ENCODE measurements at places on chromosomes 7 and 10.
A peak's percentile ranks its signal among the peaks of the same experiment; 100 is the strongest.

DNA sequence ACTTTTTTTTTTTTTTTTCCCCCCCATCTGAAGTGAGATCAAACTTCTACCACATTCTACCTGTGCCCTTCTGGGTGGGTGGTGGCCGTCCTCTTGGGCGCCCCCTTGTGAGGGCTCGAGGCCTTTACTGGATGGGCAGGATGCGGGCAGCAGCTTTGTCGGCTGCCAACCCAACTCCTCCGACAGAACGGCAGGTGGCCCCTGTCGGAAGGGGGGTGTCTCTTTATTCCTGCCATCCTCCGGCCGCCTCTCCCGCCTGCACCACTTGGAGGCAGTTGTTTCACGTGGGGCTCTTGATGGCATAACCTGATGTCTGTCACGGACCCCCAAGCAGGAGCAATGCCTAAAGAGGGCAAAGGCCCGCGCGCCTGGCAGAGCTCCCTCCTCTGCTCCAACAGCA lies 31.0 kb downstream of the AMZ1 start:
- no peak for DNase-seq

DNA sequence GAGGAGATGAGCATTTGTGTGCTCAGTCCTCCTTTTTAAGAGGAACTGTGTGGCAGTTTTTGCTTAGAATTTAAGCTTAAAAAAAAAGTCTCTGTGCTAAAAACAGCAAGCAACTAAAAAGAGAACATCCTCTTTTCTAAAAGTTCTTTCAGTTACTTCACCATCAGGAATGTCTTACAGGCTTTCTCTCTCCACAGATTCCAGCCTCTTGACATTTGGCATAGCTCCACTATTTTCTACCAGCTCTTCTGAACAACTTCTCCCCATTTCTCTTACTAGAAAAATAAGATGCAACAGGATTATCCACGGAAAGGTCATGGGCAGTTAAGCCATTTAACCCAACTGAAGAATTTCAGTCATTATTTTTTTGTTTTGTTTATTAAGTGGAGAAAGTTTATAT lies 13.2 kb downstream of the PCLO start:
- DNase-seq: peak; percentile 13

DNA sequence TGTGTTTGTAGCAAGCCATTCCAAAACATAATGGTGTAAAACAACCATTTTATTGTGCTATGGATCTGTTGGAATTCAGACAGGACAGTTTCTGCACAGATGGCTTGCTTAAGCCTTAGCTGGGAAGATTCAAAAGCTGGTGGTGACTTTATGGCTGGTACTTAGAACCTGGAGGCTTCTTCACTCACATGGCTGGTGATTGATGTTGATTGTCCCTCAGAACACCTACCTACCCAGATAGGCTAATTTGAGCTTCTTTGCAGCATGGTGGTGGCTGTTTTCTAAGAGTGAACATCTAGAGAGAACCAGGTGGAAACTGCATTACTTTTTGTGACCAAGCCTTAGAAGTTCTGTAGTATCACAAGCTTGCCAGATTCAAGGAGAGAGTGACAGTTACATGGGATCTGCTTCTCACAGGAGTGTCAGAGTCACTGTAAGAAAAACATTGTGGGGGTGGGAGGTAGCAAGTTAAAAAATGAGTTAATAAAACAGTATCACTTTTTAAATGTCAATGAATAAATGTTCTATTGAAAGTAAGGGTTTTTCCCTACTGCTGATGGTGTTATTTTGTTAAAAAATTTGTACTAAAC lies 7.1 kb downstream of the R3HCC1L start:
- DNase-seq: no peak

GRCh38 chr7:1106063-1106792 lies 18.3 kb downstream of the GPER1 start:
- DNase-seq: no peak

DNA sequence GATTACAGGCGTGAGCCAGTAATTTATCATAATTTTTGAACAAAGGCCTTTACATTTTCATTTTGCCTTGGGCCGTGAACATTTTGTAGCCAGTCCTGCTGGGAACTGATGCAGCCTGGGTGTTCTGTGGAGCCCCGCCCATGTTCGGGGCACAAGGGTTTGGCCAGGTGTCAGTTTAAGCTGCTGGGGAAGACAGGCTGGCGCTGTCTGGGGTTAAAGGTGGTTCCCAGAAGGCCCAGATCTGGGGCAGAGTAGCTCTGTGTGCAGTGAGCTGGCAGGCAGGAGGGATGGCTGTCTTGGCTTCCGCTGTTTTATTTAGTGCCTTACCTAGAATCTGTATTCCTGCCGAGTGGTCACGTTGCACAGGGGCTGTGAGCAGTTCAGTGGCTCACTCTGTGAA lies 50.2 kb downstream of the DOCK1 start:
- DNase-seq: no peak

DNA sequence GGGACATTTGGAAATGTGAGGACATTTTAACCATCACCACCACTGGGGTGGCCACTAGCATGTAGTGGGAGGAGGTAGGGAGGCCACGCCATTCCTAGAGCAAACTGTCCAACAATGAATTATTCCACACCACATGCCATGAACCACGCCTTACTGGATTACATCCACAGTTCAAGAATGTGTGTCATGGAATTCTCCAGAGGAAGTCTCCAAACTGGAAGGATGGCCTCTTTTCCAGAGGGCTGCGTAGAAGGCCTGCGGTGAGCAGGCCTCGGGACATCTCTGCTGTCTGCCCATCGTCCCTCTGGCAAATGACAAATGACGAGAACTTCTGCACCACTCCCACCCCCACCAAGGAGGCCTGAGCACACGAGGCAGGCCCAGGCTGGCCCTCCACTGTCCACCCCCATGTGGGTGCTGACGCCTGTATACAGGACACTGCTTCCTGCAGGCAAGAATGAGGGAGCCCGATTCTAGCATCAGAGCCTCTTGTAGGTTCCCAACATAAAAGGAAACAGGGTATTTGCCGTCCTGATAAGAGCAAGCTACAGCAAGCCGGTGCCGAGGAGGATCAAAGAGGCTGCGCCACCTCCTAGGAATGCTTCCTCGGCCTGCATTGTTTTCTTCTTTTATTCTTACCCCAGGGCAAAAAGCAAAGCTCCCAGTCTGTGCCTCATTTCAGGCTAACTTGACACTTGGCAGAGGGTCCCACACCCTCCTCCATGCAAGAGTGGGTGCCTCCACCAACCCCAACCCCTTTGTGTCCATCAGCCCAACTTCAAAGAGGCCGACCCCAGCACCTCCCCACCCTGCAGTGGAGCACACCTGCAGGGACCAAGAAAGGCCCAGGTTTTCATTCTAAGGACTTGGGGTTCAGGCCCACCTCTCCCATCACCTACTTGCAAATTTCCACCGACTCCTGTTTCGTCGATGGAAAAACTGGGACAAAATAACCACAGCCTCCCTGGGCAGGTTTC lies 23.9 kb downstream of the TNS3 start:
- DNase-seq: peak; percentile 87

- DNase-seq: no peak
Measured at GRCh38 chr7:33892945-33893344, 12.4 kb upstream of the BMPER start.

DNA sequence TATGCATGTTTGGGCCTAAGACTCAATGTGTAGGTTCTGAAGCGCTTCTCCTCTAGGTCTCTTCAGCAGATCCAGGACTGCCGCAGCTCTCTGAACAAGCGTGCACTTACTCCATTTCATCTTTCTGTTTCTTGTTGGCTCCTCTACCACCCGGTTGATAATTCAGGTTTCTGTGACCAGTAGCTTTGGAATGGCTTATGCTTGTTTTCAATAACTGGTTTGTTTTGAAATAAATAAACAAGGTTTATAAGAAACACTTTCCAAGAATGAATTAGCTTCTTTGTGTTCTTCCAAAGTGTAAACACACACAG lies 1.5 kb downstream of the MDFIC start:
- no peak for DNase-seq

DNA sequence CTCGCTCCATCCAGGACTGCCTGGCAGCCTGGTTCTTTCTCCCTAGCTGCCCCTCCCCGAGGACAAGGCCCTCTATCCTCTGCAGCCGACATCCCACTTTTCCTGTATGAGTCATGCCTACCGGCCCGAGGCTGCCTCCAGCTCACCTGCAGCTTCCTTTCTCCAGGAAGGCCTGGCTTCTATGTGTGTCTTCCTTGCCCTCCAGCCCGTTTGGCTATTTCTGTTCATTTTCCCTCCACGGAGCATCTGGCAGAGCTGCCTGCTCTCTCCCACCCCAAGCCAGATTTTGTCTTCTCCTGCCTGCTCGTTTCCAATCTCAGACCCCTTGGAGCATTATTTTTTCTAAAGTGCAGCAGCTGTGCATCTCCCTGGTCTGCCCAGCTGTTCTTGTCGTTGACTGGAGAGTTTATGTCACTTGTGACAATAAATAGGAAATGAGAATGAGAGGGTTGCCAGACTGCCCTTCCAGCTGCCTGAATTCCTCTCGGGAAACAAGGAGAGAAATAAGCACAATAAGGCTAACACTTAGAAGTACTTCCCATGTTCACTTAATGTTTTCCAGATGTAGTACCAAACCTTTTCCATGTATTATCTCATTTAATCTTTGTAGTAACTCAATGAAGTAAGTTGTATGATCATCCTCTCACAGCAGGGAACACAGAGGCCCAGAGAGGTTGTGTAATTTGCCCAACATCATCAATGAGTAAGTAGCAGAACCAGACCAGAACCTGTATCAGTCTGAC lies 19.7 kb downstream of the UBTD1 start:
- peak; percentile 46 for DNase-seq

DNA sequence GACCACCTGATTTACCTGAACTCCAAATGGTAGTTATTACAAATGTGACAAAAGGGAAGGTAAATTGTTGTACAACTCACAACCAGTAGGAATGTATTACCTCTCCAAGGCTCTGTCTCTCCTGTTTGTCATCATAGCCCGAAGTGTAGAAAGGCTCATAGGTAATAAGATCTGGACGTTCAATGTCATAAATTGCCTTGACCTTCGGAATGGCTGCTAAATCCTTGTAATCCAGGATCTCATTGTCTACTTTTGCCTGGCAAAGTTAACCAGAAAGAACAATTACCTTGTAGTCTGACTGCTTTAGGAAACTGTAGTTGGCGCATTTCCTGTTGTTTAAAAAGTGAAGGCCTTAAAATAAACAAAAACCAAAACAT lies 68.6 kb upstream of the AFAP1L2 start:
- DNase-seq: no peak

- peak; percentile 45 for DNase-seq
Measured at GRCh38 chr10:68989317-68989990, 851 bp downstream of the KIFBP start.

DNA sequence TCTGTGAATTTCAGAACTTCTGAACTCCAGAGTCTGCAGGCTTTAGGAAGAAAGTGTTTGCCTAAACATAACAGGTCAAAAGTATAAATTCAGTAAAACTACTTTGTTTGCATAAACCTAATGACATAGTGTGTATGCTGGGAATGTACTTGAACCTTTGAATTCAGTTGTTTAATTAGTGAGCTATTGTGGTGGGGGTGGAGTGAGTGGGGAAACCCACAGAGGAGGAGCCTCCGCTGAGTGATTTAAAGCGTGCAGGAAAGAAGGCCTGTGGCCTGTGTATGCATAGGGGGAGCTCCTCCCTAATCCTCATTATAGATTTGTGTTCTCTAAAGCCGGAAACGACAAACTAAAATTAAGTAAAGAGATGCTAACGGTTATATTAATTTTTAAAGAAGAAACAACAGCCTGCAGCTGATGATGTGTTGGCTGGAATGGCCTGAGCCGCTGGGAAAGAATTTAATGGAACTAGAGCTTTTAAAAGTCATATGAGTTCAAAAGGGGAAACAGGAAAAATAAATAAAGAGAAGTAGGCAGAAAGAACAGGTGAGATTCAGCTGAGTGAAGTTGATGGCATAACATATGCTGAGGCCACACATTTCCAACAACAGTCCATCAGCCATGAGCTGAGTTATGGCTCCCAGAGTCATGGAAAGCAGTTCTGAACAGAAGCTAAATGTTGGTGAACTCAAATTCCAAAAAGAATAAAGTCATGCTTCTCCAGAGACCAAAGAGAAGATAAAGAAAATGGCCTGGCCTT lies 595.0 kb downstream of the GRM8 start:
- no peak for DNase-seq

- no peak for DNase-seq
Measured at GRCh38 chr7:39421251-39421650, 145.0 kb upstream of the YAE1 start.

- no peak for DNase-seq
Measured at GRCh38 chr10:3874990-3875841, 90.2 kb upstream of the KLF6 start.

GRCh38 chr10:86775056-86775869 lies 18.8 kb downstream of the BMPR1A start:
- peak; percentile 63 for DNase-seq

- DNase-seq: no peak
Measured at GRCh38 chr7:87592300-87592699, 8.4 kb downstream of the ABCB1 start.

DNA sequence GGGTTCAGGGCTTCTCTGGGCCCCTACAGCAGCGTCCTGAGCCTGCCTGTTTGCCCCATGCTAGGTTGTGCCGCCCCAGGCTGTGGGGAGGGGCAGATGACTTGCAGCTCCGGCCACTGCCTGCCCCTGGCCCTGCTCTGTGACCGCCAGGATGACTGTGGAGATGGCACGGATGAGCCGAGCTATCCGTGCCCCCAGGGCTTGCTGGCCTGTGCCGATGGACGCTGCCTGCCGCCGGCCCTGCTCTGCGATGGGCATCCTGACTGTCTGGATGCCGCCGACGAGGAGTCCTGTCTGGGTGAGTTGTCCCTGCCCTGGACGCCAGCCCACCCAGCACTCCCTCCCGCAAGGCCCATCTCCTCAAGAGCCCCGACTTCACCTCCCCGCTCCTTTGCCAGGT lies 15.7 kb upstream of the ZNF467 start:
- no peak for DNase-seq

DNA sequence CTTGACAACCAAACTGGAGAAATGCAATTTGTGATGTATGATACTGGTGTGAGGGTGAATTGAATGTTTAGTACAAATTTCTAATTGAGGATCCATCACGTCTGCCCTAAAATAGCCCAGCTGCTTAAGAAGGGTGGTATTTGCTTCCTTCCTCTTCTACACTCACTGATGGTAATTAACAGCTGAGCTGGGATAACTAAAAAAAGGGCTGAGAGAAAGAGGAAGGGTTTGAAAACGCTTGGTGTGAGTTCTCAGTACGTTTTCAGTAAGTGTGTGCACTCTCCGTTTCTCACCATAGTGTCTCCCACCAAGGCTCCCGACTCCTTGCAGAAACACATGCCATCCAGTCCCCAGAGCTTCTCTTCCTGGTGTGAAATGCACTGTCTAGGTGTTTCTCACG lies 54.3 kb downstream of the MAP3K8 start:
- DNase-seq: no peak

DNA sequence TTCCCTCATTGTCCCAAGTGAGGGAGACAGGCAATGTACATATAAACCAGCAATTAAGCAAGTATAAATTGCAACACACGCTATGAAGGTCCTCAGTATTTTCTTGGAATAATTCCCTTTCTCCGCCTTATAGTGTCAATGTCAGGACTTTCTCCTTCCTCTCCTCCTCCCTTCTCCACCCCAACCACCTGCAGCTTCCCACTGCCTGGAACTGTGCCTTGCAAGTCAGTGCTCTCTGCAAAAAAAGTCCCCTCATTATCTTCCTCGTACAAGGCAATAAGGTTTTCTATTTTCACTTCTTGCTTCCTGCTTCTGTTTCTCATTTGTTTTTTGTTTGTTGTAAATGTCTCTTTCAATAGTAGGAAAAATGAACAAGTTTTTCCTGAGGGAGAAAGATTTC lies 111.7 kb downstream of the GPR26 start:
- DNase-seq: no peak

GRCh38 chr7:81600608-81601007 lies 169.2 kb downstream of the HGF start:
- DNase-seq: peak; percentile 90
